ENCODE measurements at places on chromosomes 11 and 22.

GRCh38 chr11:45929486-45930030 lies 7.1 kb downstream of the LARGE2 start:
- DNase-seq = no peak

DNA sequence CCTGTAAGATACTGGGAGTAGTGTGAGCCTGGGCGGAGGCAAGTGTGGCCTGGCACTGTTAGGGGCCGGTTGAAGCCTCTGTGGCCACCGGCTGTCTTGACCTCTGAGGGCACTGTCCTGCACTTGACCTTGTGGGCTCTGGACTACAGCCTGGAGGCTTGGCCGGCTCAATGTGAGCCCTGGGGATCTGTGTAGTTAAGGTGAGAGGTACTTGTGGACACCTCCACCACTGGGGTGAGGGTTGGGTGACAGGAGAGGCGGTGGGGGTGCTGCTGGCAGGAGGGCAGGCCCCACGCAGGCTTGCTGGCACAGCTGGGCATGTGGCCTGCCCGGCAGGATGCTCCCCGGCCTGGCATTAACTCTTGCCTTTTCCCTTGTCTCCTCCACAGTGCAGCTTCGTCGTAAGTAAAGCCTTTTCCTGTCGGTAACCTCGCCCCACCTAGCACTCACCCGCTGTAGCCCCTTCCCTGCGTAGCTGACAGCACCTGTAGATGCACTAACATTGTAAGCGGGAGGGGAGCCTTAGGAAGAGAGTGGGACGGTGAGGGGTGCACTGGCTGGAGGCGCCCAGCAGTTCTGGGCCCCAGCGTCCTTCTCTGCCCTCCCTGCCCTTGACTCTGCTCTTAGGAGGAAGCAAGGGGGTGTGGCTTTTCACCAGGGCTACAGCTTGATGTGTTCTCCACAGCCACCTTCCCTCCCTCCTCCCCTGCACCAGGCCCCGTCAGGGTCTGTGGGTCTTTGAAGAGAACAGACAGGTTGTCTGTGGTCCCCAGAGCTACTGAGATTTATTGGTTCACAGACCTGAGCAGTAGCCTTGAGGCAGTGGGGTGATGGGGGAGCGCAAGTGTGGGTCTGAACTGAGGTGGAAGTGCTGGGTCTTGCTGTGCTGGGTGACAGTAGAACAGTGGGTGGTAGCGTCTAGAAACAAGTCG lies 17.6 kb downstream of the INCENP start:
- DNase-seq = no peak

- DNase-seq = no peak
These were observed 3.0 kb downstream of the OR8D1 start for GRCh38 chr11:124310721-124311120.

DNA sequence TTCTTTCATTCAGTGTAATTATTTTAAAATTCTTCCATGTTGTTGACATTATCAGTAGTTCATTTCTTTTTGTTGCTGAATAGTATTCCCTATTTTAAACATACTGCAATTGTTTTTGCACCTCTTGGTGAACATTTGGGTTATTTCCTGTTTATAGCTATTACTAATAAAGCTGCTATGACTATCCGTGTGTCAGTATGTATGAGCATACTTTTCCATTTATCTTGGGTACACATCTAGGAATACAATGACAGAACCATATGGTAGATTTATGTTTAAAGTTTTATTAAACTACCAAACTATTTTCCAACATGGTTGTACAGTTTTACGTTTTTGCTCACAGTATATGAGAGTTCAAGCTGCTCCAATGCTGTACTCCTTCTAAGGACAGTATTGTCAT lies 22.0 kb upstream of the FIBIN start:
- DNase-seq = no peak

DNA sequence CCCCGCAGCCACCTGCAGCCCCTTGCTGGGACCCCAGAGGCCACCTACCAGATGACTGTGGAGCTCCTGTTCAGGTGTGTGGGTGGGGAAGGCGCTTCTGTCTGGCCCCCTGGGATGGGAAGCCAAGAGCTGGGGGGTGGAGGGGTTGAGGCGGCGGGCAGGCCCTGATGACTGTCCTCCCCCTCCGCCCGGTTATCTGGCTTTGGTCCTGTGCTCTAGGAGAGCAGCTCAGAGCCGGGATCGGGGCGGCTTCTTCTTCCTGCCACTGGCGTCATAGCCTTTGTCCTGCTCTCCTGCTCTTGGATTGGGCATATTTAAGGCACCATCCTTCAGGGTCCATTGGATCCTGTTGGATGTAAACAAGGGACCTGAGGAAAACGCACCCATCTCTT lies 38.4 kb downstream of the TPCN2 start:
- no peak for DNase-seq

DNA sequence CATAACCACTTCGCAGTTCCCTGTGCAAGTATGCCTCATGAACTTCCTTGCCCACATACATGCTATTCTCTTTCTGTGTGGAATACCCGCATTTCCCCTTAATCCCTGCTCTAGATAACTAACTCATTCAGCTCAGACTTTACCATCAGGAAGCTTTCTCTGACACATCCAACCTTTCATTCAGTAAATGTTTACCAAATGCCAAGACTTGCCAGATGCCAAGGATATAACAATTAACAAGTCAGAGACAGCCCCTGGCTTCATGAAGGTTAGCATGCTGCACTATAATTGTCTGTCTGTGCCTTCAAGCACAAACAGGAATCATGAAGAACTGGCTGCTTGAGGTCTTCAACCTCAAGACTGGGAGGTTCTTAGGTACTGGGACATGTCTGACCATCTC lies 71.2 kb upstream of the GDPD4 start:
- DNase-seq = no peak

- DNase-seq = no peak
These were observed 26.1 kb upstream of the MUC5B start for GRCh38 chr11:1196516-1197391.

GRCh38 chr22:22896601-22897000 lies 9.0 kb downstream of the IGLL5 start:
- no peak for DNase-seq

GRCh38 chr11:5940748-5941147 lies 1.3 kb upstream of the OR56A3 start:
- DNase-seq = no peak

- DNase-seq = no peak
These were observed 88.1 kb downstream of the SERGEF start for GRCh38 chr11:17924713-17925112.

DNA sequence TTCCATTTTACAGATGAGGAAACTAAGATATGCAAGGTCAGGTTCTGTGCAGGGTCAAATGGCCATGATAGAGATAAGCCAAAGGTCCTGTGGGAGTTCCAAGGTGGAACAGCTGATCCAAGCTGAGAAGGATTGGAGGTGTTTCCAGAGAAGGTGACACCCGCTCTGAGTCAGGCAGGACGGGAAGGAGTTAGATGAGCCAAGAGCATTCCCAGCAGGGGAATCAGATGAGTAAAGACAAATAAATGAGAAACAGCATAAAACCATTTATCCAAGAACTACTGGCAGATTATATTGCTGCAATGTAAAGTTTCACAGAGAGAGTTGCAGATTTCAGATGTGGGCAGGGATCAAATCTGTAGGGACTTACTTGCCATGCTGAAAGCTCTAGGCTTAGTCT lies 18.9 kb upstream of the HEPHL1 start:
- no peak for DNase-seq

- no peak for DNase-seq
These were observed 29.1 kb downstream of the TSPAN18 start for GRCh38 chr11:44755556-44756523.

GRCh38 chr11:107702723-107703122 lies 9.1 kb downstream of the SLN start:
- no peak for DNase-seq

- DNase-seq = no peak
These were observed 89.3 kb upstream of the OPCML start for GRCh38 chr11:133621611-133622010.

DNA sequence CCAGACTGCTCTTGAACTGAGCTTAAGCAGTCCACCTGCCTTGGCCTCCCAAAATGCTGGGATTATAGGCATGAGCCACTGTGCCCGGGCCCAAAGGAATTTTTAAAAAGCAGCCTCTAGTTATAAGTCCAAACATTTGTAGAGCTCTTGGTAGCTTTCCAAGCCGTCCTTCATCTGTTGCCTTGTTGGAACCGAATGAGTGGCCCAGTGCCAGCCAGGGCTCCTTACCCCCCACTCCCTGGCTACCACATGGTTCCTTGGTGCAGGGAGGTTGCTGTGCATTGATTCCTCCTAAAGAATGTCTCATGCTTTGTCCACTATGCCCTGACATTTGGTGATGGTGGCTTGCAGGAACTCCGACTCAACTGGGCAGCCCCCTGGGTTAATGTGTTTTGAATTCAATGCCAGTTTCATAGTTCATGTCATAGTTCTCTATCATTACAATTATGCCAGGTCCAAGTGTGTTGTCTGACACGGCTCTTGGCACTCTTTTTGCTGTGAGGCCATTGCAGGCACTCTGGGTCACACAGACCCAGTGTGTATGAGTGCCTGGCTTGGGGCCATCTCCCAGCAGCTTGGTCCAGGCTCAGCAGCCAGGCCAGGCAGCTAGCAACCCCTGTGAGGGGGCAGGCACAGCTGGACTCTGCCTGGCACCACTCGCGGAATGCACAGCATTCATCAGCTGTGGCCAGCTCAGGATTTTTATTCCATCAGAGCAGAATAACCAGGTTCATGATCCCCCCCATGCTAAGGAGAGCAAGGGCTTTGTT lies 13.3 kb upstream of the MICALL1 start:
- DNase-seq = no peak

DNA sequence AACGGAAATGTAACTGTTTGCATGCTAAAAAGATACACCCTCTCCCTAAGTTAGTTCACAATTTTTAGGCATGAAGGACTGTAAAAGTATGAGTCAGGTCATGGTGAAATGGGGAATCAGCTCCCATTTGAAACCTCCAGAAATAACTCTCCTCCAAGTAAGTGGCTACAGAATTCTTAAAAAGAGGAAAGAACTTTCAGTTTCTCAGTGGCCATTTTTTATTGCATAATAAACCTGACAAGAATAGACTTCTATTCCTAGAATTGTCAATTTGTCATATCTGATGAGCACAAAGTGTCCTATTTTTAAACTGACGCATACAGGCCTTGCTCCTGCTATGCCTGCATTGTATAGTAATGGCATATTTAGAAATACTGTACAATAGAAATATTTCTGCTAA lies 612.2 kb downstream of the CNTN5 start:
- DNase-seq = no peak
